ENCODE measurements at places on chromosomes 3 and 15.

GRCh38 chr15:96747291-96747690, 416.8 kb downstream of the NR2F2 start:
- DNase-seq, result no peak

DNA sequence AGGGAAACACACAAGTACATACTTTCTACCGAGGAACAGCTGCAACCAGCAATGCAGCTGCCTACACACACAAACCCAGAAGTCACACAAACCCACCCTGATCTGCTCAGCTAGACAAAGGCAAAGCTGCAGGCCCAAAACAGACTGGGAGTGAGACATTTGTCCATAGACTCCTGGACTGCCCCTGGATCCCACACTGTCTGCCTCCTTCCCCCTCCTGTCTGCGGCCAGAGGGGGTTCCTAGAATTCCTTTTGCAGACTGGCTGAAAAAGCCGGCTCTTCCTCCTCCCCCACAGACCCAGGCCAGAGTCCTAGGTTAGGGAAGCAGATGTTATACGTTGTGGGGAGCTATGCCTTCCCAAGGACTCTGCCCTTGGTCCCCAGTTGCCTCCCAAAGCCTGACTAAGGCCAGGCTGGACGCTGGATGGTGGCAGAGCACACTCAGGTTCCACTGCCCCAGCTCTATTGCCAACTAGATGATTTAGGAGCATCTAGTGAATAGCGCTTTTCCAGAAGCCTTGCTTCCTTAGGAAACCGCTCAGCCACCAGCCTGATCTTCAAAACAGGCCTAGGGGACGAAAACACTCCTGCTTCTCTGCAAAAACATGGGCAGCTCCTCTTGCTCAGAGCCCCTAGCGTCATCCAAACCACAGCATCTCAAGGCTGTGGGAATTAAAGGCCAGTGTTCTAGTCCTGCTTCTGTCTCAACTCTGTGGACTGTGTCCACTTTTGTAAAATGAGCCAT, 37.4 kb upstream of the CILP start:
- no peak for DNase-seq

GRCh38 chr15:39565851-39566250, 15.0 kb upstream of the THBS1 start:
- DNase-seq, result no peak

DNA sequence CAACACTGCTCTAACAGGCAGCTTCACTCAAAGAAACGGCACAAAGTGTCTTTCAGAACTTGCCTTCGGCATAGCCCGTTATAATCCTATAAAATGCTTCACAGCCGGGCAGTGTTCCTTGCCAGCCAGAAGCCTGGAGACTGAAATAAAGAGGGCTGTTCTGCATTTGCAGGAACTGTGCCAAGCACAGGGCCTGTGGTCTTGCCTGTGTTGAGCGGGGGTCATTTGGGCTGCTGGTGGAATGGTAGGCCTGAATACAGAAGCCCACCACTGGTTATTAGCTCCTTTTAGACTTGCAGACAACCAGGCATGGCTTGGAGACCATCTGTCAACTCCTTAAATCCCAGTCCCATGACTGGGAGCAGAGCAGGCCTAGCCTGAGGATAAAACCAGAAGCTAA, 4.7 kb upstream of the ARHGEF3 start:
- DNase-seq, result no peak

- no peak for DNase-seq
Observed at GRCh38 chr15:33013827-33014445, 180.6 kb downstream of the FMN1 start.

- peak; percentile 37 for DNase-seq
Observed at GRCh38 chr3:13346481-13347389, 73.4 kb downstream of the NUP210 start.

- no peak for DNase-seq
Observed at GRCh38 chr15:28991236-28992171, 105.7 kb downstream of the APBA2 start.
